Caco-2 (cell line): ENCODE measurements at places on chromosomes 13 and 19.

DNA sequence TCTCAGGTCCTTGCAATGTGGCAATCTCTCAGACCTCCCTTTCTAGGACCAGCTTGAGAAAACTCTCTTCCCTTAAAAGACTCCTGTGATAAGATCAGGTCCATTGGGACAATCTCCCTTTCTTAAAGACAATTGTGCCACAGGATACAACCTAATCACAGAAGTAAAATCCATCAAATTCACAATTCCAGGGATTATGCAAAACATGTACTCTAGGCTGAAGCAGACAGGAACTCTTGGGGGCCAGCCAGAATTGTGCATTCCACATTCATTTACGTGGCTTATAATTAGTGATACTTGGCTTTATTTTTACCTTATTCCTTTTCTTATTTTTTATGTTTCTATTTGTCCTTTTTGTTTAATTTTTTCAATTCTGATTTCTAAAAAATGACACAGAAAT lies 257.9 kb downstream of the KLF12 start:
- DNase-seq: no peak

- DNase-seq: no peak
Measured at GRCh38 chr13:24263632-24264031, 45.7 kb upstream of the C1QTNF9 start.

DNA sequence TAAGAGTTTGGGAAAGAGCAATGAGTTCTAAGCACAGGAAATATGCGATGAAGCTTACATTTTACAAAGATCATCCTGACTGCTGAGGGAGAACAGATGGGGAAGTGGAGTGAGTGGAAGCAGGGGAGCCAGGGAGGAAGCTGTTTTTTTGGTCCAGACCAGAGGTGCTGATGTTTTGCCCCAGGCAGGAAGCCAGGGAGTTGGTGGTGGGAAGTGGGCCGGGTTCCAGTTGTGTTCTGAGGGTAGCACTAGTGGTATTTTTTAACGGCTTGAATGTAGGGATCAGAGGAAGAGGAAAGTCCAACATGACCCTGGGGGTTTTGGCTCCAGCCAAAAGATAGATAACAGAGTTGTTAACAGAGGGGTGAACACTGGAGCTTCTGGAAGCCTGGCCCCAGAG lies 20.7 kb upstream of the OLFM4 start:
- DNase-seq: no peak

DNA sequence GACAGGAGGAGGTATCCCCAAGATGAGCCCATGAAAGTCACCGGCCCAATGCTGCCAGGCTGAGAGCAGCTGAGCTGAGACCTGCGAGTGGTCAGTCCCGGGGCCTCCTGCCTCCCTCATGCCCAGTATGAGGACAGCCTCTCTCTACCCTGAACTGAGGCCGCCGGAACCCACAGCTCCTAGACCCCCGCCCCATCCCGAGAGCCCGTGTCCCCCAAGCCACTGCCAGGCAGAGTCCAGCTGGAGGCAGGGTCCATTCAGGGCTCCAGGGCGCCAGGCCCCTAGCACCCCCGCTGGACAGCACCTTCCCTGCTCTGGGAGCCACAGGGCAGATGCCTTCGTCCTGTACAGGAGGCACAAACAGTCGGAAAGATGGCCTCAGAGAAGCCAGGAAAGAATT lies 38.7 kb downstream of the MLLT1 start:
- DNase-seq: no peak

GRCh38 chr13:49693877-49694276 lies 2.6 kb upstream of the EBPL start:
- DNase-seq: no peak

DNA sequence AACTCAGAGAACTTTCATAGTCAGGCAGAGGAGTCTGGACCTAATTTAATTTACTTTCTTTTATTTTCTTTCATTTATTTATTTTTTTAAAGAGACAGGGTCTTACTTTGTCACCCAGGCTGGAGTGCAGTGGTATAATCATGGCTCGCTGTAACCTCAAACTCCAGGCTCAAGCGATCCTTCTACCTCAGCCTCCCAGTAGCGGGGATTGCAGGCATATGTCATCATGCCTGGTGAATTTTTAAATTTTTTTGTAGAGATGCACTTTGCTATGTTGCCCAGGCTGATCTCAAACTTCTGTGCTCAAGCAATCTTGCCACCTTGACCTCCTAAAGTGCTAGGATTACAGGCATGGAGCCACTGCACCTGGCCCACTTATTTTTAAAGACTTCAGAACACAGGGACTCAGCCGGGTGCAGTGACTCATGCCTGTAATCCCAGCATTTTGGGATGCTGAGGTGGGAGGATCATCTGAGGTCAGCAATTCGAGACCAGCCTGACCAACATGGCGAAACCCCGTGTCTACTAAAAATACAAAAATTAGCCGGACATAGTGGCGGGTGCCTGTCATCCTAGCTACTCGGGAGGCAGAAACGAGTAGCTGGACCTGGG lies 50.6 kb downstream of the KLF5 start:
- no peak for DNase-seq

DNA sequence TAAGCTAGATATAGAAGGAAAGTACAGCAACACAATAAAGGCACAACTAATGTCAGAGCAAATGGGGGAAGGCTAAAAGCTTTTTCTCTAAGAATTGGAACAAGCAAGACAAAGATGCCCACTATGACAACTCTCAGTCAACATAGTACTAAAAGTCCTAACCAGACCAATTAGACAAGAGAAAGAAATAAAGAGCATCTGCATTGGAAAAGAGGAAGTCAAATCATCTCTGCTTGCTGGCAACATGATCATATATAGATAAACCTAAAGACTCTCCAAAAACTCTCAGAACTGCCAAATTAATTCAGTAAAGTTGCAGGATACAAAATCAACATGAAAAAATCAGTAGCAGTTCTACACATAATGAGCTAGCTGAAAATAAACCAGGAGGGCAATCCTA lies 542.0 kb downstream of the DIAPH3 start:
- DNase-seq: no peak

GRCh38 chr13:80336776-80337287 lies 4.1 kb downstream of the SPRY2 start:
- no peak for DNase-seq

- peak; percentile 34 for DNase-seq
Measured at GRCh38 chr19:45442778-45443461, 19.2 kb upstream of the ERCC1 start.

- DNase-seq: no peak
Measured at GRCh38 chr19:18290302-18291018, 9.0 kb upstream of the JUND start.

DNA sequence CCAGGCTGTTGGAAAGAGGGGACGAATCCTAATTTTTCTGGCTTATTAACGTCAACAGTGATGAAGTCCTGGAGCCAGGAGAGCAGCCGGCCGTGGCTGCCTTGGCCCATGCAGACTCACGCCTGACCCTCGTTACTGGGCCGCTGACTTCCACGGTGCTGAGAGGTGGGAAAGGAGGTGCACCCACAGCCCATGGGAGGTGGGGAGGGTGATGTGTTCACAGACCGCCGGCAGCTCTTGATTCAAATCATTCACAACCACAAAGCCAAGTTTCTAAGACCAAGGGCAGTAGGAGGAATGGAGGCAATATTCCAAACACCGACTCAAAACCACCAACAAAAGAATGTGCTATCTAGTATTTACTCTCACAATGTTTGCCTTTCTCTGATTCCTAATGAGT lies 24.3 kb downstream of the COL4A2 start:
- DNase-seq: no peak

GRCh38 chr13:85853901-85854663 lies 54.9 kb upstream of the SLITRK6 start:
- no peak for DNase-seq

DNA sequence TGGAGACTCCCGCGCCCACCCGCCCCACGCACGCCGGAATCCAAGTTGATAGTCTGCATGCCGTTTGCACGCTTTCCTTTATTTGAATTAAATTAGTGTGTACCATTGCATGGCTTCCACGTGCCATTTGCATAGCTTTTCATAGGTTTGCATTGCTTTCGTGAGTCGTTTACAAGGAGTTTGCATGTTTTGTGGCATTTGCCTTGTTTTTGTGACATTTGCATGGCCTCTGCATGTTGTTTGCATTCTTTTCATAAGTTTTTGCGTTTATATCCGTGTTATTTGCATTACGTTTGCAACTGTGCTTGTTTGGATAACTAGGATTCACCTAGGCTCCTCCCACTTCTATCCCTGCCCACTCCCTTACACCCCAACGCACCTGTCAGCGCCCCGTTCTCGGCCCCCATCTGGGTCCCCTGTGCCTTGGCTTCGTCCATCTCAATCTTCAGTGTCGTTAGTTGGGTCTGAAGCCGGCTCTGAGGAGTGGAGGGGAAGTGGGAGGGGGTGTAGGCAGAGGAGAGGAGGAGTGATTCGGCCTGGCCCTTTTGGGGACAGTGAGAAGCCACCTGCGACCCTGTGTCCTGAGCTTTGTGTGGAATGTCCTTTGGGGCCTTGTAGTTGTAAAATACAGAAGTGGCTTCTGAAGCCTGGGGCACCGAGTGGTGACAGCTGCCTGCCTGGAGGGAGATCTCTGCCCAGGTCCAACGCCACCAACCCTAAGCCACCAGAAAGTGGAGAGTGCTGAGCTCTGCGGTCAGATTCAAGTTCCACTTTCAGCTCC lies 2.4 kb downstream of the CCDC194 start:
- no peak for DNase-seq

- no peak for DNase-seq
Measured at GRCh38 chr13:24616514-24616913, 63.7 kb upstream of the ATP12A start.

- no peak for DNase-seq
Measured at GRCh38 chr19:5078182-5078581, 109.3 kb downstream of the KDM4B start.

DNA sequence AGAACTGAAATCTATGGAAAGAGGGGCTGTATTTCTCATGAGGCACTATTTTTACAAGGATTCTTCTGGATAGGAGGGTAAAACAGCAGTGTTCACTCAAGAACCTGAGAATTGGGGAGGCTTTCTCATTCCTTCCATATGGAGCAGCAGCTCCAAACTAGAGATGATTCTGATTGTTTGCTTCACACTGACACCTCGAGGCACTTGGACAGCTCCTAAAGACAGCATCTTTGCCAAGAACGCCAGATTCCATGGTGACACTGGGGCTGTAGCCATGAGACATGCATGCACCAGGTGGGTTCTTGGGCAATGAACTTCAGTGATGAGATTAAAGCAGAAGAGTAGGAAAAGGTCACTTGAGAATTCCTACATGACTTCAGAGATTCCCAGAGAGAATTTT lies 361.5 kb upstream of the HTR2A start:
- DNase-seq: no peak

- peak; percentile 85 for DNase-seq
Measured at GRCh38 chr19:38417544-38418506, 8.2 kb downstream of the RASGRP4 start.

DNA sequence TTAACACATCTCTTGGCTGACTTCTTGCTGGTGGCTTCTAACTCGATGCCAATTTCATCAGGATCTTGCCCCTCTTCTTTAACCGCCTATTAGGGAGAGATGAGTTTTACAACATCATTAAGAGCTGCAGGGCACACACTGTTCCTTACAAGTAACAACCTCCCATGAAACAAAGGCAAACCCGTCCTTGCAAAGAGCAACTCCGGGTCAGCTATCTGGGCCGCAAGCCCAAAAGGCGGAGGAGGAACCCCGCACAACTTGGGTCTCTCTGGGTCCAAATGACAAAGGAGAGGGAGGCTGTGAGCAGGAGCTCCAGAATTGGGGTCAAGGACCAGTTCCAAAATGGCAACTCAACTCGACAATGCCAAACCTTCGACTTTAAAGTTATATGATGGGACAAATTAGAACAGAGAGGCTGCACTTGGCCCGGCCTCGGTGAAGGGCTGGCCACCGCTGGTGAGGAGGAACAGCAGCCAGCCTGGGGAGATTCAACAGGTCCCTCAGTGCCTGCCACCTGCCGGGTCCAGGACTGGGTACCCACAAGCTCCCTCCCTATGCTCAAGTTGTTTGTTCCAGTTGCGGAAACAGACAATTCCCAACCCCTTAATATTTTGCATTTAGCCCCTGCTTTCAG lies 1.1 kb downstream of the SAFB2 start:
- DNase-seq: no peak

DNA sequence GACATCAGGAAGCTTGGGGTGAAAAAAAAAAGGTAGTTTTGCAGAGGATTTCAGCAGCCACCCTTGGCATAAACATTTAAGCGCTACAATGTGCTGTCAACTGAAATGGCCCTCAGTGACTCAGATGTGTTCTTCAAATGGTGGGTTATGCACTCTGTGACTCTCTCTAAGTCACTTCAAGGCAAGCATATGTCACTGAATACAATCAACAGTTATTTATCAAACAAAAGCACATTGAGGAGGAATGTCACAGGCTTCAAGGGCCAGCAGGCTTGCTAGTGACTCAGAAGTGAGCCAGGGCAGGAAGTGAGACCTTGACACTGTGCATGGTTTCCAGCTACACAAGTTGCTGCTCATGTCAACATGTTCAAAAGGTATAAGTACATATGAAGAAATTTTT lies 523.7 kb upstream of the HTR2A start:
- DNase-seq: no peak

GRCh38 chr13:77351315-77351714 lies 24.4 kb upstream of the MYCBP2 start:
- DNase-seq: no peak

DNA sequence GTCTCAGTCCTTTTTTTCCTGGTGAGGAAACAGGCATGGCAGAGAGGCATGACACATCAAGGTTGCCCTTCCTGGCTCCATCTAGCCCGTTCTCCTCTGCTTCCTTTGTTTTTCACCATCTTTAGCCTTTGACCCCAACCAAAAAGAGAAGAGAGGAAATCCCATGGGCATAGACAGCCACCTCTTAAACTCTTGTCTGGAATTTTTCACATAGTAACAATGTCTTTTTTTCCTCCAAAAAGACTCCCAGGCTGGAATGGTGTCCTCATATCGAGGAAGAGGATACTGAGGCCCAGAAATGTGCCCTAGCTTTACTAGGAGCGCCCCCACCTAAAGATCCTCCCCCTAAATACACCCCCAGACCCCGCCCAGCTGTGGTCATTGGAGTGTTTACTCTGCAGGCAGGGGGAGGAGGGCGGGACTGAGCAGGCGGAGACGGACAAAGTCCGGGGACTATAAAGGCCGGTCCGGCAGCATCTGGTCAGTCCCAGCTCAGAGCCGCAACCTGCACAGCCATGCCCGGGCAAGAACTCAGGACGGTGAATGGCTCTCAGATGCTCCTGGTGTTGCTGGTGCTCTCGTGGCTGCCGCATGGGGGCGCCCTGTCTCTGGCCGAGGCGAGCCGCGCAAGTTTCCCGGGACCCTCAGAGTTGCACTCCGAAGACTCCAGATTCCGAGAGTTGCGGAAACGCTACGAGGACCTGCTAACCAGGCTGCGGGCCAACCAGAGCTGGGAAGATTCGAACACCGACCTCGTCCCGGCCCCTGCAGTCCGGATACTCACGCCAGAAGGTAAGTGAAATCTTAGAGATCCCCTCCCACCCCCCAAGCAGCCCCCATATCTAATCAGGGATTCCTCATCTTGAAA lies at the start of gene GDF15:
Gene GDF15, plus strand, starts transcription at position 484 of the 868 bp plus-strand sequence. Its CDS starts 32 bp downstream, at position 516.
- peak; percentile 97 for DNase-seq

DNA sequence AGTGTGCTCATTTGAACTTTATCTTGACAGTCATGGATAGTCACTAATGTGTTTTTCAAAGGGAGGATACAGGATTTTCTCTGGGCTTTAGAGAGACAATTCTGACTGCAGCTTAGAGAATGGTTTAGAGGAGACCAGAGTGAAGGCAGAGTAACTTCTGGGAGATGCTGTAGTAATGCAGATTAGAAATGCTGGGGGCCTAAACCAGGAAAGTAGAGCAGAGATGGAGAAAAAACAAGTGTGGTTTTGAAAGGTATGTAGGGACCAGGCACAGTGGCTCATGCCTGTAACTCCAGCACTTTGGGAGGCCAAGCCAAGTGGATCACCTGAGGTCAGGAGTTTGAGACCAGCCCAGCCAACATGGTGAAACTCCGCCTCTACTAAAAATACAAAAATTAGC lies 18.3 kb upstream of the CEBPA start:
- DNase-seq: no peak

- DNase-seq: no peak
Measured at GRCh38 chr19:3800996-3801395, 14.8 kb upstream of the MATK start.
